ENCODE measurements at places on chromosomes 3 and 15. TPM values are rescaled to one million over a fixed set of nuclear protein-coding genes. Genes with fewer than 3 reads are reported as not detected.

DNA sequence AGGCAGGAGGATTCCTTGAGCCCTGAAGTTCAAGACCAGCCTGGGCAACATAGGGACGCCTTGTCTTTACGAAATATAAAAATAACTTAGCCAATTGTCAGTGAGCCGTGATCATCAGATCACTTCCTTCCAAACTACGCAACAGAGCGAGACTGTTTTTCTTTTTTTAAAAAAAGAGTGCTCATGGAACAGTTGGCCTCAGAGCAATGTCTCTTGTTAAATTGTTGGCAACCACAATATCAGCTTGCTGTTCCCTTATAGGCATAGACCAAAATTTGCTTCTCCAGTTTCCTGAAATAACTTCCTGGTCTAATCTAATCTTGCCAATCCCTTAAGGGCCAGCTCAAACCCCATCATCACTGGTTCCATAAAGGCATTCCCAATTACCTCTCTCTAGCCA, 93.3 kb upstream of the SLC4A7 start:
- peak; percentile 11 for DNase-seq

The CASR gene
- not detected for total RNA-seq

The LRRC15 gene
- total RNA-seq, result 0.35 TPM

DNA sequence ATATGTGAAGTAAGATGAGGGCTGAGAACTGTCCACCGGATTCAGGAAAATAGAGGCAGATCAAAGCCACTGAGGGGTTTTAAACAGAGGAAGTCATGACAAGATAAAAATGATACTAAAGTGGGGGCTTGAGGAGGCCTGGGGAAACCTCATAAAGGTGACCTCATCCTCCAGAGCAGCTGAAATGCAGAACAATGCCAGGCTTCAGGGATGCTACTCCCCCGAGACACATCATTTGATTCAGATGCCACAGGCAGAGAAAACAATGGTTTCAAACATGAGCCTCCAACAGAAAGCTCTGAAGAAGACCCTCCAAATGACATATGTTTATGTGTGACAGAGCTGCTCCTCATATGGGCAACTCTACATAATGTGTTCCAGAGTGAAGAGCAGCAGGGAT, 6.4 kb downstream of the CFAP20DC start:
- DNase-seq, result no peak

DNA sequence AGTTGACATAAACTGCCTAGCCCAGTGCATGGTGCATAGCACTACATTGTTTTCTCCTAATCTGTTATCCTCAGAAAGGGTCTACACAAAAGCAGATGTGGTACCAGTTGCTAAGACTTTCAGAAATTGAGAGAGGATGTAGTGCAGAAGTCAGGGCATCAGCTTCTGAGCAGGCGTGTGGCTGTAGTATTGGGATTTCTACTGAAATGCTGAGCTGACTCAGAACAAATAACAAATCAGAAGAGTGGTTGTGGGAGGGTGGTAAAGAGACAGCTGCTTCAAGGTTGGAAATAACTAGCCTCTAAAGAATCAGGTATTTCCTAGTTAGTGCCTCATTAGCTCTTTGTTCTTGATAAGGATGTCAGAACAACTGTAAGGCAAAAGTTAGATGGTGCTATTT, 161.3 kb downstream of the AKAP13 start:
- no peak for DNase-seq

Measured in mesenteric fat pad (tissue), 1 donor.